ENCODE measurements at places on chromosomes 6 and 20.

- DNase-seq, result no peak
Measured at GRCh38 chr6:24854077-24854666, 55.5 kb upstream of the ARMH2 start.

DNA sequence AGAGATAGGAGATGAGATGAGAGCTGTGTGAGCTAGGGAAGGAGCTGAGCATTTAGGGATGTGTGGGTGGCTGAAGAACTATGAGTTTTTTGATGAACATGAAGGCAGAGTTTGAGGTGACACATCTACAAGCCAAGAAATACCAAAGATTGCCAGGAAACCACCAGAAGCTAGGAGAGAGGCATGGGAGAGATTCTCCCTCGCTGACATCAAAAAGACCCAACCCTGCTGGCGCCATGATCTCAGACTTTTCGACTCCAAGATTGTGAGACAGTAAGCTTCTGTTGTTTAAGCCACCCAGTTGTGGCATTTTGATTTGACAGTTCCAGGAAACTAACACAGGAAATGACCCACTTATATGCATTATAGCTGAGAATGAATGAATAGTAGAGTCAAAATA is 790.9 kb downstream of the TFAP2A start:
- DNase-seq, result no peak

- no peak for DNase-seq
Measured at GRCh38 chr6:35722121-35722761, 14.6 kb upstream of the ARMC12 start.

GRCh38 chr6:155077331-155077730 is 82.2 kb downstream of the TIAM2 start:
- DNase-seq, result no peak

DNA sequence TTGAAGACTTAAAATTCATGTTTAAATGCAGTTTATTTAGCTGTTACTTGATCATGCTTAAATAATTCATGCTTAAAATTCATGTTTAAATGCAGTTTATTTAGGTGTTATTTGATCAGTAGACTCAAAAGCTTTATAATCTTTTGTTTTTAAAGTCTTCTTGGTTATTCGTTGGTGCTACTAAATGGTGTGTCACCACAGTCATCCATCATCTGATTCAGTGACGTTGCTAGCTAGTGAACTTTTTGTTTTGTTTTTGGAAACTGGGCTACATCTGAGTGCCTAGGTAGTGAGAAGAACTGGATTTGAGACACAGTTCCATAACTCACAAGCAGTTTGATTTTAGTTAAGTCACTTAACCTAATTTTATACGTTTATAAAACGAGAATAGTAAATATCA is 20.9 kb downstream of the SCAF8 start:
- DNase-seq, result no peak

- no peak for DNase-seq
Measured at GRCh38 chr6:169490830-169491229, 211.0 kb downstream of the WDR27 start.

All from stimulated activated CD8-positive, alpha-beta memory T cell treated with anti-CD3 and anti-CD28 coated beads, Interleukin-2, amount 100 ng/mL, for 48 hours (primary cell).